ENCODE measurements at places on chromosomes 12 and 14.

GRCh38 chr12:93857279-93857938 is 180.2 kb downstream of the CRADD start:
- no peak for DNase-seq

DNA sequence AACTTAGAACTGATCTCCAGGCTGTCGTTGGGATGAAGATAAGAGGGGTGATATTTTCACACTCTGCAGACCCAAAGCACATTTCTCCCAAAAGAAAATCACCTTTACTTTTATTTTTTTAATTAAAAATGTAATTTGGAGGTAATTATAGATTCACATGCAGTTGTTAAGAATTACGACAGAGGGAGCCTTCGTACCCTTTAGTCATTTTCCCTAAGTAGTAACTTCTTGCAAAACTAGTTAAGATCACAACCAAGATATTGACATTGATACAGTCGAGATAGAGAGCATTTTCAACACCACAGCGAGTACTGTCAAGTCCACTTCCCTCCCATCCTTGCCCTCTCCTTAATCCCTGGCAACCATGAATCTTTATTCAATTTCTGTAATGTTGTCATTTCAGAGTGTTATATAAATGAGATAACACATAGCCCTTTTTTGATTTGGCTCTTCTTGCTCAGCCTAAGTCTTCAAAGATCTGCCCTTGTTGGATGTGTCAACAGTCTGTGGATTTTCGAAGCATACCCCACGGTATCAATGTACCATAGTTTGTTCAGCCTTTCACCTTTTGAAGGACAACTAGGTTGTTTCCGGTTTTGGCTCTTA is 39.6 kb downstream of the DNAH10 start:
- DNase-seq, result no peak

DNA sequence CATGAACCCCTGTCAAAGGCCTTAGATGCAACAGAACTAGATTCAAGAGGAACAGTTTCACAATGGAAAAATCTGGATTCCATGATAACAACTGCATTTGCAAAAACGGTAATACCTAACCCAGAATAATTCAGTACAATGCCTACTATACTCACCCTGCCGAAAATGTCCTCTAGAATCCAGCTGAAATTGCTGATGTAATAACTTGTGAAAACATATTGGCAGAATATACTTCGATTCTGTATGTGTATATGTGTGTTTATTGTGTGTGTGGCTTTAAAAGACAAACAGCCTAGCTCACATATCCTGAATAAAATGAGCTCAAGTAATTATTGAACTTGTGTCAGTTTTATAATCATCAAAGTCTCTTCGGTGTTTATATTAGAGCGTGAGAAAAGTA is 46.0 kb downstream of the PHLDA1 start:
- no peak for DNase-seq

- DNase-seq, result no peak
These were observed 17.7 kb downstream of the ABCB9 start for GRCh38 chr12:122948605-122949004.

- DNase-seq, result no peak
These were observed 260.9 kb downstream of the ITPR2 start for GRCh38 chr12:26572137-26572536.

DNA sequence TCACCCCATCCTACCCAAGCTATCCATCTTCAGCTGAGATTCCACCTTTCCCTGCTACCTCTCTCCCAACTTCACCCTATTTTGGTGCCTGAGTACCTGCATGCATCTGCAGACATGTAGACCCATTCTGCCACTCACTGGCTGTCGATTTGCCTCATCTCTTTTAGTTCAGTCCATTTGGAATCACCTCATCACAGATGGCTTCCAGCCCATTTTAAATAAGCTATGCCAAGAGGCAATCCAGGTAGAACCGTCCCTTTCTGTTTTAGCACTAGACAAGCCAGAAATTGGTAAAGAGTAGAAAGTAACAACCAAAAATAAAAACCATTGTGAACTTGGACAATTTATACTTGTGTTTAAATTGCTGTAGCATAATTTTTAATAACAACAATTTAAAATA is 11.3 kb downstream of the SLC35F4 start:
- DNase-seq, result no peak

Data from NCI-H1105 (cell line).